ENCODE measurements at places on chromosomes 12 and 14.

GRCh38 chr14:99177046-99177655 is 94.8 kb downstream of the BCL11B start:
- no peak for DNase-seq

DNA sequence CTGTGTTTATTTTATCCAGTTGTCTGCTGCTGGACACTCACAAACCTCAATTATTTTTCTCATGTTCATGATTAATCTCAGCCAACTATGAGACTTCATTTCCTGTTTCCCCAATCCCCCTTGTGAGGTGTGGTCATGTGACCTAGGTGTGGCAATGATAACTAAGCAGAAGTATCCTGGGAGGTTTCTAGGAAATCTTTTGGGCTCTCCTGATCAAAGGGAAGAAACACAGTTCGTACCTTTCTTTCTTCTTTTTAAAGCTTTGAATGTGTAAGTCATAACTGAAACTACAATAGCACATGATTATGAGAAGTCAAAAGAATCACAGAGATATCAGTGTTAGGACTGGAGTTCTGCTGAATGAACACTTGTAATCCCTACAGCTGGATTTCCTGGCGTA is 34.4 kb upstream of the MANSC4 start:
- DNase-seq = no peak

DNA sequence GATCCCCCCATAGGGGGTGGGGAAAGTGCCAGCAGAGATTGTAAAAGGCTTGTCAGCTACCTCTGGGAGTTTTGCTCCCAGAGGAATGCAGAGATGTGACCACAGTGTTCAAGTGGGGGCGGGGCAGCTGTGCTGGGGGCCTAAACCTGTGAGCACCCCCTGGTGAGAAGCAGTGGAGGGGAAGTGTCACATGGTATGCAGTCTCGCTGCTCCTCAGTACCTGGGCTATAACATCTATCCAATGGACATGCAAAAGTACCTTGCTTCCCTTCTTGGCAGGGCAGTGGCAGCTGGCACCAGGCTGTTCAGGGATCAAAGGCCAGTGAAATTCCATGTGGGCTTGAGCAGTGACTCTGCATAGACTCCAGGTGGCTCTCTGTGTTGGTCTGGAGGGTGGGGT is 20.3 kb downstream of the OR4K2 start:
- DNase-seq = no peak

GRCh38 chr12:100365411-100365810 is 8.5 kb downstream of the SLC17A8 start:
- no peak for DNase-seq

GRCh38 chr14:37597538-37597913 is 2.1 kb downstream of the TTC6 start:
- no peak for DNase-seq

DNA sequence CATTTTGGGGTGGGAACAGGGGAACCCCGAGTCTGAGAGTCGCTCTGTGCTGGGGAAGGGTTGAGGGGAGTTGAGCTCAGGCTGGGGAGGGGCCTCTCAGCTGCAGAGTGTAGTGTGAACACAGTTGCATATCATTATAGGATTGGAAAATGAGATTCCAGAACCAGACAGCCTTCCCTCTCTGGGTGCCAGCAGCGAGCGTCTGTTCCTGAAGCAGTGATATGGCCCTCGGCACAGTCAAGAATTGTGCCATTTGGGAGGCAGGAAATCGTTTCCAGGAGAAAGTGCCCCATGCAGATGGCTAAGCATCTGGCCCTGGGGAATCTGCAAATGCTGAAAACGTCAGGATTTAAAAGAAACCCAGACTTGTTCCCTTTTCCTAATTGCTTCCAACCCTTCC is 70.4 kb upstream of the SFSWAP start:
- no peak for DNase-seq

DNA sequence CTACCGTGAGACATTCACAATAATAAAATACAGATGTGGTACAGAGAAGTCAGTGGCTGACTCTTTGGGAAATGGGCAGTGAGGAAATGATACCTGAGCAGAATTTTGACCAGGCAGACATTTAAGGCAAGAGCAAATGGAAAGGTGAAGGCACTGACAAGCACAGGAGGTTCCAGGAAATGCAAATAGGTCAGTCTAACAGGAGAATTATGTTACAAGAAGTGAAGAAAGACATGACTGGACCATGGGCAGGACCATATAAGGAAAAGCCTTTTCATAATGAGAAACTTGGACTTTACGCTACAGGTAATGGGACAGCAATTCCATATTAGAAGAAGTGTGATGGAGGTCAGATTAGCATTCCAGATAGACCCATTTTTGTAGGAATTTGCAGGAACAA is 338.9 kb downstream of the PDZRN4 start:
- DNase-seq = no peak

- DNase-seq = no peak
Measured at GRCh38 chr14:98903371-98903770, 368.6 kb downstream of the BCL11B start.

- no peak for DNase-seq
Measured at GRCh38 chr12:685388-685787, 22.1 kb upstream of the NINJ2 start.

- no peak for DNase-seq
Measured at GRCh38 chr14:105249182-105250007, 1.1 kb downstream of the BTBD6 start.

GRCh38 chr12:64621257-64621942 is 11.1 kb downstream of the RASSF3 start:
- no peak for DNase-seq

- no peak for DNase-seq
Measured at GRCh38 chr12:7856516-7856915, 16.2 kb downstream of the SLC2A14 start.

All from NCI-H2081 treated with DMSO at 0.1 percent for 48 hours (cell line).